Glomerular endothelial cell (primary cell): ENCODE measurements at places on chromosomes 11 and 22.

DNA sequence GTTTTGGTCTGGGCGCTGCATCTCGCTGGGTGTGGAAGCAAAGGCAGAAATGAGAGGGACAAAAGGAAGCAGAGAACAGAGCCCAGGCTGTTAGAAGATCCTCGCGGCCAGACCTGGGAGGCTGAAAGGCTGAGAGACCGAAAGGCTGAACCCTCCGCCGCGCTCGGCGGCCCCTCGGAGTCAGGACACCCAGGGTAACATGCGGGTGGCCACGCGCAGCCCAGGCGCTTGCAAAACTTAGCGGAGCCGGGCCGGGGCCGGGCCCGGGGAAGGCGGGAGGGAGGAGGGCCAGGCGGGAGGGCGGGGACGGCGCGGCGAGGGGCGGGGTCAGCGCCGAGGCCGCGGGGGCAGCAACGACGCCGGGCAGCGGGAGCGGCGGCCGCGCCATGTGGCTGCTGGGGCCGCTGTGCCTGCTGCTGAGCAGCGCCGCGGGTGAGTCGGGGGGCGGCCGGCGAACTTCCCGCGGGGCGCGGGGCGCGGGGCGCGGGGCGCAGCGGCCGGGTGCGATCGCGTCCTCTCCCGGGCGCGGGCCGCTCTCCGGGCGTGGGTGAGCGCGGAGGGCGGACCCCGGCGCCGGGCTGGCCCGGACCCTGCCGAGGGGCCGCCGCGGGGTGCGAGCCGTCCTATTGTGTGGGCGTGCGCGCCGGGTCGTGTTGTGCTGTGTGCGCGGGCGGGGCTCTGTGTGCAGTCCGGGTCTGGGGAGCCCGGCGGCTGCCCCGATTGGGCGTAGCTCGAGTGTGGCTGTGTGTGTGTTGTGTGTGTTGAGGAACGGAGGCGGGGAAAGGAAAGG lies at the start of gene LDLRAD3:
Gene LDLRAD3 (plus strand): TSS at position 350 of the 790 bp plus-strand sequence. CDS start 37 bp downstream, at position 387.
- no peak for DNase-seq

- DNase-seq = no peak
Measured at GRCh38 chr11:120324932-120325810, at the start of gene TLCD5. Gene TLCD5, plus strand, starts transcription at chr11:120325299. Its CDS starts 2,143 bp downstream, at chr11:120327442.

DNA sequence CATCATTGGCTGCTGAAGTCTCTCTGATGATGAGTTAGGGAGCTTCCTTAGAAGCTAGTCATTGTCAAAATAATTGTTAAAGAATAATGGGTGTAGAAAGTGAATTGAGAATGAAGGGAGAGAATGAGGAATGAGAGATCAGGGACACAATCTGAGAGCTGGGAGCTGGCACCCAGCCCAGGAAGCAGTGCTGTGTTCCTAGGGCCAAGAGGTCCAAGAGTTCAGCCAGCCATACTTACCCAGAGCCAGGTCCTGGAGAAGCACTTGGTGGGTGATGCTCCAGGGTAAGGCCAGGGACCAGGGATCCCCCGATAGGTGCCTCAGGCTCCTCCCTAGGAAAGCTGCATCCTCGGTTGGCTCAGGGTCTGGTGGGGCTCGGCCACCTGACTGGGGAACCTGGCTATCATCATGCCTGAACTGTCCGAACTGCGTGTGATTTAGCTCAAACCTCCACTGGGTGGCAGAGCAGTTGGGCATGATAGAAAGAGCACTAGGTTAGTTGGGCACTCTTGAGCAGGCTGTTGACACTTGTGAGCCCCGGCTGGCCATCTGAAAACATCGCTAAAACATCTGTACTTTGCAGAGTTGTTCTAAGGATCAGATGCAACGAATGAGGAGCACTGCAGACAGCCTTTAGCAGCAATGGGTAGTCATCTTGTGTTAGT lies 123.9 kb upstream of the NCAM1 start:
- no peak for DNase-seq

DNA sequence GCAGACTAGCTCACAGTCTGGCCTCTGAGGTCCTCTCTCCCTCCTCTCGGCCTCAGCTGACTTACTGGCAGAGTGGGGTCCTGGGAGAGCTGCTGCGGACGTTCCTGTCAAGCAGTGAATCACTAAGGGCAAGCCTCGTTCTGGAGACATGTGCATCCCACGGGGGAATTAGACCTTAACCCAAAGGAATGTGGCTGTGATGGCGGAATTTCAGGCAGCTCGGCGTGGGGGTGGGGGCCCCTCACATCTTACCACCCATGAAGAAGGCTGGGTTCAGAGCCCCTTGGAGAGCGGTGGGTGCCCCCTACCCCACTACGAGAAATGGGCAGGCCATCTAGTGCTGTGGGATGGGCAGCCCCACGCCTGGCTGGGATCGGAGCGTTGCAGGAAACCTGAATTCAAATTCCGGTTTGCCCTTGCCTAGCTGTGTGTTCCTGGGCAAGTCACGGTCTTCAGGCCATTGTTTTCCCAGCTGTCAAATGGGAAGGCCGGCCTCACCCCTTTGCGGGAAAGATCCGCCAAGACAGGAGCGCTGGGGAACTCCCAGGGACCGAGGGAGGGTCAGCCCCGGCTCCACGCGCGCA lies 554 bp downstream of the LRRC32 start:
- DNase-seq = no peak

GRCh38 chr11:126345283-126345682 lies 10.2 kb upstream of the ST3GAL4 start:
- DNase-seq = no peak

DNA sequence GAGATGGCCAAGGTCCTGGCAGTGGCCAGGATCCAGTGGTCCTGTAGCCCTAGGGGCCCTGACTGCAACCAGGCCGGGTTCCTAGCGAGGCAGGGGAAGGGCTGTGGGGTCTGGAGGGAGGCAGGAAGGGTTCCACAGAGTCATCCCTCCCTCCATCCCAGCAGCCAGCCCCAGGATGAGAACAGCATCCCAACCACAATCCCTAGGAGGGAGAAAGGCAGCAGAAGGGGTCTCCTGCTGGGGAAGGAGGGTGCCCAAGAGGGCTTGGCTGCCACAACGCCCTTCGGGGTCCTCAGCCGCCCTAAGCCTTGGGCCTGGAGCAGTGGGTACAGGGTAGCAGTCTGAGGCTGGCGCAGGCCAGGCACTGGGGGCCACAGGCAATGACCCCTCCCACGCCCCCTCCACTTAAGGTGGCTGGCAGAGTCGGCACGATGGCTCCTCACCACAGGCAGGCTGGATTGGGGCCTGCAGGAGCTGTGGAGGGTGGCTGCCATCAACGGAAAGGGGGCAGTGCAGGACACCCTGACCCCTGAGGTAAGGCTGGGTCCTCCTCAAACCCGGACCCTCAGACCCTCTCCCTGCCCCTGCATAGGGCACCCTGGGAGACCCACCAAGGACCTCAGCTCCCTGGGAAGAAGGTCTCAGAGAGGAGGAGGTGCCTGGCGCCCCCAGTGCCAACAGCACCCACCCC lies 7.2 kb downstream of the SLC22A12 start:
- DNase-seq = no peak

- DNase-seq = no peak
Measured at GRCh38 chr11:116065986-116066385, 561.8 kb upstream of the CADM1 start.

DNA sequence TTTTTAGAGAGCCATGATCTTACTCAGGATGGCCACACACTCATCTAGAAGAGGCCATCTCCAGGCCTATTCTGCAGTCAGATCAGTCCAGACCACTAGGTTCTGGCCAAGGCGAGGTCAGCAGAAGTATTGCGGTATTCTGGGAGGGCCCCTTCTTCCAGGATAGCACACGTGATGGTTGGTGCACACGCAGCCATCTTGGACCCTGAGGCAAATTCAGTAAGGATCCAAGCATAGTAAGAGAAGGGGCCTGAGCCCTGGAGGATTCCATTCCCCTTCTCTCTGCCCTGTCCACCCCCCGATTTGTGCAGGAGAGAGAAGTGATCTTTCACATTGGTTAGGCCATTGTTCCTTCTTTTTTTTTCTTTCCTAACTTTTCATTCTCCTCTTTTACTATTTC lies 957.9 kb downstream of the BRD1 start:
- DNase-seq = no peak

- DNase-seq = no peak
Measured at GRCh38 chr11:32701616-32702015, 92.8 kb downstream of the CCDC73 start.

DNA sequence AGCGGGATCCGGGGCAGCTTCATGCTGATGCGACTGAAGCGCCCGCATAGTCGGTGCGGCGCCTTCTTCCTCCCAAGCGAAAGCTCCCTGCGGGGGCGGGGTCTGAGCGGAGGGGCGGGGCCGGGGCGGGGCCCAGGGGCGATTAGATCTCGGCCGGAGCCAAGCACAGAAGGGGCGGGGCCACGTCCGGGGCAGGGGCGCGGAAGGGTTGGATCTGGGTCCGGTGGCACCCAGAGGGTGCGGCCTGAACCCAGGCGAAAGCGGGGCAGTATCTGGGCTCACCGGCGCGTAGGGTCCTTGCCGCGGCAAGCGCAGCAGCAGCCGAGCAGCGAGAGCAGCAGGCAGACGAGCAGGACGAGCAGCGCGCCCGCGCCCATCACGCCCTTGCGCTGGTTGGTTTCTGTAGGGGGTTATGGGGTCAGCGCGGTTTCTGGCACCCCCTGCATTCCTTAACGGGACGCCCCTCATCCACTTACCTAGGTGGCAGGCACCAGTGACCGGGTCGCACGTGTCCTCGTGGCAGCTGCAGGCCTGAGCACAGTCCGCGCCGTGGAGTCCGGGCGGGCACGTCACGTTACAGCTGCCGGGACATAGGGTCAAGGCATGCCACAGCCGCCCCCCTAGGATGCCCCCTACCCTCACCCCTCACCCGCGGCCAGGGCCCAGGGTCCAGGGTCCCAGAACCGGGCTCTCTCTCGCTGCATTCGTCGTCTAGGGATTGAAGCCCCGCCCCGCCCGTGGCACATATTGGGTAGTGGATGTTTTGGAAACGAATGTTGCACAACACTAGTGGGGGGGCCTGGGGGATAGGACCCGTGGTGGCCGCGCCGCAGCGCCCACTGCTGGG lies 8.1 kb downstream of the SCARF2 start:
- DNase-seq = no peak
